ENCODE measurements at places on chromosomes 3 and 15.

DNA sequence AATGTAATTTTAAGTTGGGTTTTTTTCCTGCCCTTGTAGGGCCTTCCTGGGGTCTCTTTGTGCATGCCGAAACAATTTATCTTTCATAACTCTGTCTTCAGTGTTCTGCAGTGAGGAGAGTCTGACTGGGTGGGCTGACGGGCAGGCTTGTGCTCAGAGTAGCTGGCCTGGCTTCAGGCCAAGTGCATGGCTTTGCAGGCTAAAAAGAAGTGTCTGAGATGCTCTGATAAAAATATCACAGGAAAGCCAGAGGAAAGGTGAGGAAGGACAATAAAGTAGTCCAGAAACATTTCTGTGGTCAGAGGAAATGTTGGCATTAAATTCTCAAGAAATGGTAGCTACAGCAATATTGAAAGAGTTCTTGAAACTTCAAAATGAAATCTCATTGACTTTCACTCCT, 25.5 kb downstream of the ST3GAL6 start:
- no peak for DNase-seq

DNA sequence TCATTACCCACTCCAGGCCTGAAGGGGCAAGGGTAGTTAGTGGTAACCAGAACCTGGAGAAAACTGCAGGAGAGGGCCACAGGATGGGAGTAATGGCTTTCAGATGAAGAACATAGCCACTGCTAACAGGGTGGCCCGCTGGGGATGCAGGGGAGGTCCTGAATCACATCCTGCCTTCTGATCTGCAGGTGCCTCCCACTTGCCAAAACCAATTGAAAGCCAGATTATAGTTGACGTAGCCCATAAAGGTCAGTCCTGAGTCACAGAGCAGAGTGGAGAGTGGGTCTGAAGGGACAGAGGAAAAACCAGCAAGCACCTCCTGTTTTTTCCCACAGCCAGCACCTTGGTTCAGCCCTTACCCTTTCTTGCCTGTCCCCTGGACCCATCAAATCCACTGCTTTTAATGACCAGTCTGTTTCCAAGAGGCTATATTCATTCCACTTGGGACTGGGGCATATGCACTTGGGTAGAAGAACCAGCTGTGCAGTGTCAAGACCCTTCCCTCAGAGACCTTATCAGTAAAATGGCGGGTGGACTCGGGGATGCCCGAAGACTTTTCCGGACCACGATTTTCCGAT, 646 bp upstream of the SLC35G2 start:
- DNase-seq: no peak

DNA sequence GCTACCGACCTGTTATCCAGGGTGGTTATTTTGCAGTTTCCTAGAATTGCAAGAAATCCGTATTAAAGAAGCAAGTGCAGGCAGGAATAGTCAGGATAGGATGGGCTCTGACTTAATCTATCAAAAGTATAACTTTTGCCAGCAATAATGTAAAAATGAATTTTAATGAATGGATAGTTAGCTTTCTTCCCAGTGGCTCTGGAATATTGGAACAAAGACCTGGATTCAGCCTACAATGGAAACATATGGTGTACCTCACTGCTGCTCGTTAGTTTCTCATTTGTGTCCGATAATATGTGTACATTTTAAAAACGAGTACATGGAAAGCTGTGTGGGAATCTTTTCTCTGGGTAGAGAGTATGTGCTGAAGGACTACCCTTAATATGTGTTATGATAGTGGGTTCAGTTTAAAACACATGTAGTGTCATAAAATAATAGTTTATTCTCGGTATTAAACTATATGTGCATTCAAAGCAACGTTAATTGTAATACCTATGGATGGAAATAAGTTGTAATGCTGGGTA, 805 bp downstream of the SERPINI1 start:
- DNase-seq: no peak

- DNase-seq: no peak
These were observed 39.9 kb upstream of the BDH1 start for GRCh38 chr3:197595470-197596185.

DNA sequence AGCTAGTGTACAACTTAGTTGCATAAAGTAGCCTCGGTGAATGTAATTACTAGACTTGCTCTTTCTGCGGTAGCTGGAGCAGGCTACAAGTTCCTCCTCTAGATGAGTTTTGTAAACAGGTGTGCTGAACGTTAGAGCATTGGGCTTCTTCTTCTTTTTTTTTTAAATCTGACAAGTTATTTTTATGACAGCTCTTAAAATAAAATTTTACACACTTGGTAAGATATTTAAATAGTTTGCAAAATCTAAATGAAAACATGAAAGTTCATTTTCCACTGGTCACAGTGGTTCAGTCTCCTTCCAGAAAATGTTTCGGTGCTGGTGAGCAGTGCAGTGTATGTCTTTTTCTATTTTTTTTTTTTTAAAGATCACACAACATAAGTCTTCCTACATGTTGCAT, 3.0 kb downstream of the CCR9 start:
- no peak for DNase-seq

- DNase-seq: no peak
These were observed 65.6 kb downstream of the ZNF609 start for GRCh38 chr15:64525828-64526530.

DNA sequence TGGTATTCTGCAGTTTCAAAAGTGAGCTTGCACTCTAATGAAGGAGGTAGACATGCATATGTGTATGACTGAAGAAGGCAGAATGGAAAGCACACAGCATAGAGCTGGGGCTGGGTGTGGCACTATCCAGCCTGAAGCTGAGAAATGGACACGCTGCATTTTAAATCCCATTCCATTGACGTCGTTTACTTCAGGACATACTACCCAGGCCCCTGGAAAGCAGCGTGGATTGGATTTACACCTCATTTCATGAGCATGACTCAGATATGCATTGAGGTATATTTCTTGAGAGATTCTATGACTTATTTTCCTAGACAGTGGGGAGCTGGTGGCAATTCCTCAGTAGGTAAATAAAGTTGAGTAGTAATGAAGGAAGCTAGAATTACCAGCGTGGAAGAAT, 101.4 kb downstream of the ABI3BP start:
- no peak for DNase-seq

- no peak for DNase-seq
These were observed 761.3 kb downstream of the AGBL1 start for GRCh38 chr15:86840996-86841395.

DNA sequence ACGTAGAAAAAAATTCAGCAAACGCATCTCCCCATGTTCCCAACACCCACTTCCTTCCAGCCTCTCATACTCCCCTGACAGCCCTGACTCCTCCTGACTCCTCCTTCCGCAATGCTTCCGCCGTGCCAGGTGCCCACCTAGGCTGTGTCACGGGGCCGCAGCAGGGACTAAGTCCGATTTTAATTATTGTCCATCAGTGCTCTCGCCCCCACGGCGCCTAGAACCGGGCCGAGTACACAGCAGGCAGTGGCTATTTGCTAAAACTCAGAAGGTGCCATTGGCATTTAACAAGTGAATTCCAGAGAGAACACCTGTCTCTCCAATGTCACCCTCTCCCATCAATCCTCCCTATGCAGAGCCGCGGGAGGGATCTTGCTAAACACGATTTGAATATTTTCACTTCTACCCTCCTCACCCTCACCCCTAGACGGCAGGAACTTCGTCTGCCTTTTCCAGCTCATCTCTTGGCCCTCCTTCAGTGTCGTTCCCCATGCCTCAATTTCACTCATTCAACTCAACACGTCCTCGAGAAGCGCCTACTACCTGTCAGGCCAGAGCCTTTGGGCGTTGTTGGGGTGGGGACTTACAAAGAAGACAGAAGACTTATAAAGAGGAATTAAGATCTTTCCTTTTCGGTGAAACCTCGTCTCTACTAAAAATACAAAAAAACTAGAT, 11.5 kb upstream of the SHF start:
- no peak for DNase-seq
